Small intestine (tissue), 16 donors: ENCODE measurements at places on chromosomes 1 and 21.

- peak; percentile 41 for DNase-seq
Measured at GRCh38 chr1:230976825-230977747, 1.6 kb downstream of the TTC13 start.

GRCh38 chr1:89460325-89460724 lies 64.3 kb upstream of the LRRC8B start:
- DNase-seq = peak; percentile 21

- peak; percentile 86 for DNase-seq
Measured at GRCh38 chr1:46517932-46518498, 28.4 kb downstream of the DMBX1 start.

DNA sequence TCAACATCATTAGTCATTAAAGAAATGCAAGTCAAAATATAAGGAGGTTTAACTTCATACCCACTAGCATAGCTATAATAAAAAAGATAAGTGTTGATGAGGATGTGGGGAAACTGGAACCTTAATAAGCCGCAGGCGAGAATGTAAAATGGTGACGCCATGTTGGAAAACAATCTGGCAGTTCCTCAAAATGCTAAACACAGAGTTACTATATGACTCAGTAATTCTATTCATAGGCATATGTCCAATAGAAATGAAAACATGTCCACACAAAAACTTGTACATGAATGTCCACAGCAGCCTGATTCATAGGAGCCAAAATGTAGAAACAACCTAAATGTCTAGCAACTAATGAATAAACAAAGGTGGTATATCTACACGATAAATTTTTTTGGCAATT lies 23.2 kb downstream of the DDX59 start:
- DNase-seq = no peak

GRCh38 chr1:222275729-222276465 lies 272.0 kb downstream of the HHIPL2 start:
- no peak for DNase-seq
